T-cell (primary cell): ENCODE measurements at places on chromosomes 2 and 18. TPM values are rescaled to one million over a fixed set of nuclear protein-coding genes. Genes with fewer than 3 reads are reported as not detected.

- DNase-seq = no peak
Measured at GRCh38 chr2:161386228-161386824, 29.8 kb upstream of the TBR1 start.

DNA sequence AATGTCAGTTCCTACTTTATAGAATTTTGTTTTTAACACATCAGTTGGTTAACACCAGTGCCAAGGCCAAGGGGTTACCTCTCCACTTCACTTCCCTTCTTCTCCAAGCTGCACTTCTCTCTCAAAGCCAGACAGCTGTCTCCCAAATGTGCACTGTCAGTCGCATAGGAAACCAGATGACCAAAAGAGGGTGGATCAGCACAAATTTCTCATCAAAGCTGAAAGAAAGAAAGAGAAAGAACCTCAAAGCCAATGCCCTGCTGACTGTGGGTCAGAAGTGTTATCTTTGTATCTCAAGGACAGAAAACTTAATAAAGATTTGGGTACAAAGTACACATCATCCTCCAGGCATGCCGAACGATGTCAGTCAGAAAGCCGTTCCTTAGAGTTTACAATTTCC is 32.2 kb downstream of the SPATS2L start:
- DNase-seq = no peak

DNA sequence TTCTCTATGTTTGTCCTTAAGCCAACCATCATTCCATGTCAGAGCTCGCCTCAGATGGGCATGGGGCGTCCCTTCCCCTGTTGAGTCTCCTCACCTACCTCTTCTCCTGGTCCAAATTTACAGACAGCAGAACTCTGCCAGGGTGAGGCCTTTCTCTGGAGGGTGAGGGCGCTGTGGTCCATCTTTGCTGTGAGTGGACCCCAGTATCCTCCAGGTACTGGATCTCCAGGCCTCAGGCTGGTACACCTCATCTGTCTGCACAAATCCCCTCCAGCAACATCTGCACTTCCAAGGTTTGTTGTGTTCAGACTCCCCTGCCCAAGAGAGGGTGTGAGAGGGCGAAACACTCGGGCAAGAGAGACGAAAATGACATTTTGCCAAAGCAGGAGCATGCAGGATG is 63.9 kb upstream of the EDAR start:
- no peak for DNase-seq

DNA sequence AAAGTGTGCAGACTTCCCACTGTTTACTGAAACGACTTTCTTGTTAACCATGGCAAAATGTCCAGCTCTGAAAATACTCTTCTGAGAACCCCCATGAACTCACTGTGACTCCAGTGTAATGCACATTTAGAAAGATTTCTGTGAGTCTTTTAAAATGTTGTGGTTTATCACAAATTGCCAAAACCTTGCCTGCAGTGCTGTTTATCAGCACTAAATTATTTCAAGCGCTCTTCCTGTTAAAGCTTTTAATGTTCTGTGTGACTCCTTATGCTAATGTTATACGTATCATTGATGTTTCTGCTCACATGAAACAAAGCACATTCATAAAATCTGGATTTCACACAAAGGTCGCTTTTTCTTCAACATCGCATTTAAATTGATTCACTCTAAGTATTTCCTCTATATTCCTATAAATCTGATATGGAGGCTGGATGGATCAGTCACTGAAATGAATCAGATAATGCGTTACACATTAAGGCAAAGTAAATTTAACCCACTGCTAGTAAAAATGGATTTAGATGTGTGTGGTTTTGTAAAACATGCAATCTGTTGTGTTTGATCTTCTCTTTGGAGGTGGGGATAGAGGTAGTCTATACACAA is 521.2 kb downstream of the NYAP2 start:
- DNase-seq = no peak

DNA sequence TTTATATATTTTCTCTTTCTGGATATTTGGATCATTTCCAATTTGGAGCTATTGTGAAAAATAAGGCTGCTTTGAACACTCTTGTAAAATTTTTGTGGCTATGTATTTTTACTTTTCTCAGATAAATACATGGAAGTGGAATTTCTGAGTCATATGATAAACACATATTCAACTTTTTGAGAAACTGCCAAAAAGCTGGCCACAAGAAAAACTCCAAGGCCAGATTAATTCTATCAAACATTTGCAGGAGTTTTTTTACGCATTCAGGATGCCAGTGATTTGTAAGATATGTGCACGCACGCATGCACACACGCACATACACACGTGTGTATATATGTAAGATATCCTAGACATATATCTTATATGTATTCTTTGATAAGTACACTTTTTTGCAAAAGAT is 477.5 kb upstream of the SPHKAP start:
- no peak for DNase-seq

GRCh38 chr2:181738074-181738473 is 57.8 kb upstream of the NEUROD1 start:
- no peak for DNase-seq

DNA sequence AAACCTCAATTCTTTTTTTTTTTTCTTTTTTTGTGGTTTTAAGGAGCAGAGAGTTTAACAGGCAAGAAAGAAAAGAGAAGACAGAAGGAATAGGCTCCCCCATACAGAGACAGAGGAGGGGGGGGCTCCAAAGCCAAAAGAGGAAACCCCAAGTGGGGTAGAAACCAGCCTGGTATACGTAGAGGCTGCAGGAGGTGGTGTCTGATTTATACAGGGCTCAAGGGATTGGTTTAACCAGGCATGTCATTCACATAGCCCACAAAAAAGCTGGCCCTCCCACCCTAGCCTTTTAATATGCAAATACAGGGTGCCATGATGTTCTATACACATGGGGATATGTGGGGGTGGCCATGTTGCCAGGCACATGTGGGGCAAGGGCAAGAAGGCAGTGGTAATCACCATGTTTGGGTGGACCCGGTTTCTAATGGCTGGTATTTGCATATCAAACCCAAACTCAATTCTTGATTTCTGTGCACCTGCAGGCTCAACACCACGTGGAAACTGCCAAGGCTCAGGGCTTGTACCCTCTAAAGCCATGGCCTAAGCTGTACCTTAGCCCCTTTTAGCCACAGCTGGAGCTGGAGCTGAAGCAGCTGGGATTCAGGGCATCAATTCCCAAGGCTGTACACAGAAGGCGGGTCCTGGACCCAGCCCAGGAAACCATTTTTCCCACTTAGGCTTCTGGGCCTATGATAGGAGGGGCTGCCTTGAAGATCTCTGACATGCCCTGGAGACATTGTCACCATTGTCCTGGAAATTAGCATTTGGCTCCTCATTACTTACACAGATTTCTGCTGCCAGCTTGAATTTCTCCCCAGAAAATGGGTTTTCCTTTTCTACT is 170.3 kb downstream of the MAIP1 start:
- DNase-seq = no peak

Gene CGREF1
- total RNA-seq = not detected

Gene GALNT5
- total RNA-seq = 0.10 TPM

- no peak for DNase-seq
Measured at GRCh38 chr2:232794981-232795380, 18.6 kb upstream of the KCNJ13 start.

Gene ARHGAP15
- total RNA-seq = 159 TPM

Gene CDKL4
- total RNA-seq = not detected

GRCh38 chr2:201073071-201073470 is 1.3 kb downstream of the NDUFB3 start:
- no peak for DNase-seq

DNA sequence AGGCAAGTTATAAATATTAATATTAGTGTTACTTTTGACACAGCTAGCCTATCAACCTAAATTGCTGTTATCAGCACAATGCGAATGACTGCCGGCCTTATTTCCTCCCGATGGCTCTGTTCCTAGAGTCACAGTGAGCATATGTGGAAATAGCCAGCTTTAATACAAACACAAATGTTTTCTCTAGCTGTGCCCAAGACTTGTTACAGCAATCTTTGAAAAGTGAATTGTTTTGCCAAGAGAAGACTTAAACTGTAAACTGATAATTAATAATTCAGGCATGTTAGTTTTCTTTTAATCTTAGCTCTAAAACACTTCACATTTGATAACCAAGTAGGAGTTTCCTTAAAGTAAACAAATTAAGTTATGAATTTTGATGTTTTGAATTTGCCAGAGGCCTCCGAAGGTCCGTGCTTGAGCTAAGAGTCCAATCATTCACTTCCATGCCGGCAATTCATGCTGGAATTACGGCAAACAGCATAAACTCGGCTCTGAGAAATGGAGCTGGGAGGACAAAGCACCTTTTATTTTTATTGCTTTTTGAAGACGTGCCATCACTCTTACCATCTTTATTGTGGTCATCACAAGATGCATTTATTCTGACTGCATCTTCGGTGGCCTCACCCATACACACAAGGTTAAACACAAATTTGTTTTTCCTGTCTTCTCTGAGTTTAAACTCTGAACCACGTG is 184.5 kb upstream of the CWC22 start:
- DNase-seq = no peak

DNA sequence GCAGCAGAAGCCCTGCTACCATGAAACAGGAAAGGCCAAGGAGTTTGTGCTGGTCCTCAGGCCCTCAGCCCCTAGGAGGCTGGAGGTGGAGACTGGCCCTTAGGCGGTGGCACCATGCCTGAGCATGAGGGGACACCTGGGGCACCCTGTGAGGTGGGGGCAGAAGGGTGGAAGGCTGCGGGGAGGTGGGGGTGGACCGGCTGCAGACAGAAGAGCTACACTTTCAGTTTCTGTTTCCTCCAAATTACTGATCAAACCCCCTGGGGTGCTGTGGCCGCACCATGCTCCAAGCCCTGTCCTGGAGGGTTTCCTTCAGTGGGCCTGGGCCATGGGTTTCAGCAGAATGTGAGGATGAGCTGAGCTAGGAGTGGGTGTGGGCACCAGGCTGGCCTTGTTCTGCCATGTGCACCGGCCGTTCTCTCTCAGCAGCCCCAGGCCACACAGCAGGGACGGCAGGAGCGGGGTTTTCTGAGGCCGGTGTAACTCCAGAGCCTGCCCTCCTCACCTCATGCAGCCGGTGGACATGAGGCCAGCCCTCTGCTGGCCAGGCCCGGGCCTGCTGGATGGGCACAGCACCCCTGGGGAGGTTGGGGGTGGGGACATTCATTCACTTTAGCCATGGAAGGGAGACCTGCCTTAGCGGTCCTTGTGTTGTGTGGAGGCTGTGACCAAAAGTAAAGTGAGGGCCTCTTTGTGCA is 51.5 kb downstream of the PLEKHB2 start:
- no peak for DNase-seq

- no peak for DNase-seq
Measured at GRCh38 chr2:174836377-174836994, 72.2 kb upstream of the CHRNA1 start.

DNA sequence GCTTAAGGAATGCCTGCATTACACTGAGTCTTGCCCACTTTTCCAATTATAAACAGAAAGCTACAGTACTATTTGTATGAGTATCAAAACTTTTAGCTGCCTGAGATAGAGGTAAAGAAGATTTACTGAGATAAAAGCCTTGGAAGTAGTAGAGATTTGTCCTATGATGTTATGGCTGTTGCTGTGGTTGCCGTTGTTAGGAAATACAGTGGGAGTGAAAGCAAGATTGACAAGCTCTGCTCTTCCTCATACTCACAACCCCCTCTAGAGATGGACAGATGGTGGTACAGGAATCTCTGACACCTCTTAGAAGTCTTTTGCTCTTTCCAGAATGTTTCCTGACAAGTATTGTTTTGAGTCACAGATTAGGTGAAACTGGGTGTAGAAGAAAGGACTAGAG is 242.5 kb downstream of the RPIA start:
- DNase-seq = no peak

- DNase-seq = no peak
Measured at GRCh38 chr18:40040574-40040973, 1914.5 kb upstream of the PIK3C3 start.

DNA sequence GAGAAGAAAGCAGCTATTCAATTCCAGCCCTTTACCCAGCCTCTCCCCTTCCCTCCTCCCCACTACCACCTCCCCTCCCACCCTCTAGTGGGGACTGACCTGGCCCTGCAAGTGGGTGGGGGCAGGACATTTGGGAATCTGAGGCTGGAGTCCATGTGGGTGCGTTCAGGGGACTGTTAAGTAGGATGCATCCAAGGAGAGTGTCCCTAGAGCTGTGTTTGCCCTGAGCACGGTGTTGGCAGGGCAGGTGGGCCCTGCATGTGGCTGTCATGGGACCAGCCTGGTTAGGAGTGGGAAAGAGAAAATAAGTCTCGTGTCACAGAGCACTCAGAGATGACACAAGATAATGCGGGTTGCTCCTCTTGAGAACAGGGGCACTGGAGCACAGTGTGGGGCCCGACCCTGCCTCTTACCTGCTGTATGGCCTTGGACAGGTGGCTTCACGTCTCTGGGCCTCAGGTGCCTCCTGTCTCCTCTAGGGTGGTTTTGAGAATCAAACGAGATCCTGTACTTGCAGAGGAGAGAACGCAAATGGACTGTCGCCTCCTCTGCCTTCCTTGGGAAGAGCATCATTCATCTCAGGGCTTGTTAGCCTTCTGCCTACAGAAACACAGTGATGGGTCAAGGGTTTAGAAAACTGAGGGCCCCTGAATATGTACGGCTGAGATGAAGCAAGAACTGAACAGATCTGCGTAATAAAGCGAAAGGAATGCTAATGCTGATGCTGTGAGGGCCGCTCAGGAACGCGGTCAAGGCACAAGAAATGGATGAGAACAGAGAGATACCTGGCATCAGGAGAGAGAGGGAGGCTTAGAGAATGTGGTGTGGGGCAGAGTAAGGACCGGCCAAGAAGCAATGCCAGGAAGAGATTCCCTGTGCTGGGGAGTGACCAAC is 187.7 kb upstream of the HAAO start:
- no peak for DNase-seq

- DNase-seq = no peak
Measured at GRCh38 chr2:17583646-17584045, 43.1 kb downstream of the VSNL1 start.

Gene KLHL30
- total RNA-seq = not detected

DNA sequence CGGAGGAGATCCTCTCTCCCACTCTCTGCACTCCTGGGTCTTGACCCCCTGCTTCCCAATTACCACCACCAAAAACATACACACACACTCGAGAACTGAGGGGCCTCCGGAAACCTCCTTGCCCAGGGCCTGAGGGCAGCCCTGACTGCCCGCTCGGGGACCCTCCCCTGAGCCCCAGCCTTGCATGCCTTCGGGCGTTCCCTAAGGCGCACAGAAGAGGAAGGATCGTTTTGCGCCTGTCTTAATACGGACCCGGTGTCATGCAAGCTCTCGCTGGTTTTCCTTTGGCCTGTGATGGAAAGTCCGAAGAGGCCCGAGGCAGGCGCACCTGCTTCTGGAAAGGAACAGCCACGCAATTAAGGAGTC is 19.8 kb downstream of the POU3F3 start:
- DNase-seq = no peak

DNA sequence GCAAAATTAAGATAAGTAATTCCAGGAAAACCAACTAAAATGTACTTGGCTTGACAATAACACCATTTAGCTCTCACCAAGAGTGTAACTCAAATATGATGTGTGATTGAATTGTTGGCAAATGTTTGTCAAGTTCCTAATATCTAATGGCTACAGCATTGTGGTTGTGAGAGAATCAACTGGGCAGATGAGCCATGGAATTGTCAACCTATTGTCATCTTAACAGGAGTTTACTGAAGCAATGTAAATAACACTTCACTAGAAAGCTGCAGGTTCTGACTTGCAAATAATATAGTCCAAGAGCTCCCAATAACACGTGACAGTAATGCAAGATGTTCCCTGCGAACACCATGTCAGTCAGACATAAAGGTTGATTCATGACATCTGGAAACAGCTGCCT is 495.2 kb upstream of the MEIS1 start:
- DNase-seq = no peak
